ENCODE measurements at places on chromosomes 2 and 18.
A peak's percentile ranks its signal among the peaks of the same experiment; 100 is the strongest.

GRCh38 chr2:198326431-198326830, 522.0 kb downstream of the PLCL1 start:
- DNase-seq = no peak

DNA sequence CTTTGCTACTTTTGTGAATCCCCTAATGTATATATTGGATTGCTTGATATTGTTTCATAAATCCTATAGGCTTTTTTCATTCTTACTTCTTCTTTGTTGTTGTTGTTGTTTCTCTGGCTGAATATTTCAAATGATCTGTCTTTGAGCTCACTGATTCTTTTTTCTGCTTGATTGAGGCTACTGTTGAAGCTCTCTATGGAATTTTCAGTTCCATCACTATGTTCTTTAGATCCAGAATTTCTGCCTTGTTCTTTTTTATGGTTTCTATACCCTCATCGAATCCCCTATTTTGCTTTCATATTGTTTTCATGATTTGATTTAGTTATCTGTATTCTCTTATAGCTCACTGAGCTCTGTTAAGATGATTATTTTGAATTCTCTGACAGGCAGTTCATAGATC, 24.6 kb upstream of the RASGRP3 start:
- no peak for DNase-seq

DNA sequence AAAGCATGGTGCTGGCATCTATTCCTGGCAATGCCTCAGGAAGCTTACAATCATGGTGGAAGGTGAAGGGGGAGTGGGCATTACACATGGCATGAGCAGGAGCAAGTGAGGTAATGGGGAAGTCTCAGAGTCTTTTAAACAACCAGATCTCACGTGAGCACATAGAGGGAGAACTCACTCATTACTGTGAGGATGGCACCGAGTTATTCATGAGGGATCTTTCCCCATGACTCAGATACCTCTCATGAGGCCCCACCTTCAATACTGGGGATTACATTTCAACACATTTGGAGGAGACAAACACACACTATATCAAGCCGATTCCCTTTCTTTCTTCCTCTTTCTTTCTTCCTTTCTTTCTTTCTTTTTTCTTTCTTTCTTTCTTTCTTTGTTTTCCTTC, 47.9 kb upstream of the FANCL start:
- DNase-seq = no peak

- DNase-seq = no peak
Observed at GRCh38 chr2:142981756-142982155, 104.3 kb downstream of the KYNU start.

DNA sequence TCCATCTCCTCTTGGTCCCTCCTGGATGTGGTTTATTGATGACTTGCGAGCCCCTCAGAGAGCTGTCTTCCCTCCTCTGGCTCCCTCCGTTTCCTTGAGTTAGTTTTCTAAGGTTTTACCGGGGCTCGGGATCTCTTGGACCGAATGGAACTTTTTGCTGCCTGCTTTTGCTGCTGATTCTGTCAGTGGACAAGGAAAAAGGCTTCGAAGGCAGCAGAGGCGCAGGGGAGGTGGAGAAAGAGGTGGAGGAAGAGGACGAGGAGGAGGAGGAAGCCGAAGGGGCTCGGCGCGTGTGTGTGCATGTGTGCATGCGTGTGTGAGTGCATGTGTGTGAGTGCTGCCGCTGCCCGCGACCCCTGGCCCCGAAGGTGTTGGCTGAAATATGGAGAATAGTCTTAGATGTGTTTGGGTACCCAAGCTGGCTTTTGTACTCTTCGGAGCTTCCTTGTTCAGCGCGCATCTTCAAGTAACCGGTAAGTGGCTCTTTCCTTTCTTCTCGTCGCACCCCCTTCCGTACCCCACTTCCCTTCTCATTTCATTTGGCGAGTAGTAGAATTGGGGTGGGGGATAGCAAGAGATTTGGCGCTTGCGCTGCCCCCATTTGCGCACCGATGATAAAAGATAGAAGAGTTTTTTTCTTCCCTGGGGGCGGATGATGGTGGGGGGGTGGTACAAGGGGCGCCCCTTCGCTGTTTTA, 557 bp downstream of the DCC start:
- DNase-seq = no peak

GRCh38 chr2:96503637-96504243, 1.4 kb downstream of the NEURL3 start:
- no peak for DNase-seq

- DNase-seq = no peak
Observed at GRCh38 chr2:124353656-124354055, 328.6 kb downstream of the CNTNAP5 start.

- DNase-seq = no peak
Observed at GRCh38 chr2:70891572-70892357, 43.9 kb upstream of the ATP6V1B1 start.

GRCh38 chr2:25897506-25897905, 19.2 kb upstream of the ASXL2 start:
- no peak for DNase-seq

- no peak for DNase-seq
Observed at GRCh38 chr18:38262661-38263060, 697.1 kb upstream of the CELF4 start.

GRCh38 chr18:77131100-77131651, 1.4 kb downstream of the MBP start:
- peak; percentile 50 for DNase-seq

DNA sequence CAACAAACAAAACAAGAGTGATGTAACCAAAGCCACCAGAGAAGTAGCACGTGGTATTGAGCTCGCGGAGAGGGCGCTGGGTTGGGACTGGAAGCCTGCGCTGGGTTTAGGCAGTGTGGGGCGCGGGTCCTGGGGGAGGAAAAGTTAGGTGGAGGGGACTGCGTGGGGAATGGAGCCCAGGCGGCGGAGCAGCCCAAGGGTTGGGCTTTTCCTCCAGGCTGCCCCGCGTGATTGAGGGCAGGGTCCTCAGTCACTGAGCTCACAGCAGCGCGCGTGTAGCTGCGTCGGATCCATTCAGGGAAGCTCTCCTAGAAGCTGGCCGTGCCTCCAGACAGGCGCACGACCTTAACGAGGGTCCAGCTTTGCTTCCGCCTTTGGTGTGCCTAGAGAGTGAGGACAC, 357.4 kb downstream of the GALR1 start:
- DNase-seq = no peak

- no peak for DNase-seq
Observed at GRCh38 chr18:79355433-79356335, 40.0 kb upstream of the NFATC1 start.

GRCh38 chr18:31454066-31454708, 6.6 kb downstream of the DSG3 start:
- DNase-seq = no peak

- no peak for DNase-seq
Observed at GRCh38 chr18:33022370-33022769, 249.5 kb upstream of the KLHL14 start.

- no peak for DNase-seq
Observed at GRCh38 chr2:26587994-26588393, 53.2 kb downstream of the CIB4 start.

GRCh38 chr18:26493021-26493420, 55.3 kb downstream of the KCTD1 start:
- DNase-seq = no peak

DNA sequence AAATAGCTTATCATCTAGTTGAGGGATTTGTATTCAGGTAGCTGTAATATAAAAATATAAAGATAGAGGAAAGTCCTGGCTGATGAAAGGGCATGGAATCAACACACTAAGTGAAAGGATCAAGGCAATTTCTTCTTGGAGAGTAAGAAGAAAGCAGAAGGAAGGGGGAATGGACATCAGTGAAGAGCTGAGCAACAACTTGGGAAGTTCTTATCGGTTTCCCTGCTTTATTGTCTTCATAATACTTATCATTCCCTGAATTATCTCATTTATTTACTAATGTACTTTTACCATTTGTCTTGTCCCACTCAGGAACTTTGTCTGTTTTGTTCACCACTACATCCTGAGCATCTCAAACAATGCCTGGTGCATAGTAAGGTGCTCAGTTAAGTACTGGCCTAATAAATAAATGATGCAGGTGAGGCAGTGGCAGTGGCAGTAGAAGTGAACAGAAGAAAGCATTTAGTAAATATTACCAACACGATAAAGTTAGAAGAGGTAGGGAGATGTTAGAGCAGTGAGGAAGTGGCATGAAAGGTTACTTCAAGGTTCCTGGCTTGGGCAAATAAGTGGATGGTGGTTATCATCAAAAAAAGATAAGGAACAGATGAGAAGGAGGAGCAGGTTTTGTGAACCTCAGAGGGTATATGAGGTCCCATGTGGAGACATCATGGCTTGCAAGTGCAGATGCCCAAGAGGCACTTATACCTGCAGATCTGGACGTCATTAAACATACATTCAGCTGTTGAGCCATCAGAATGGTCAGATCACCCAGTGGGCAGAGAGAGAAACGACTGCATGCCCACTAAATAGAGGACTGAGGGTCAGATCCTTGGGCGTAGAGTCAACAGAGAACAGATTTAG, 217.8 kb downstream of the TMEM247 start:
- DNase-seq = no peak

DNA sequence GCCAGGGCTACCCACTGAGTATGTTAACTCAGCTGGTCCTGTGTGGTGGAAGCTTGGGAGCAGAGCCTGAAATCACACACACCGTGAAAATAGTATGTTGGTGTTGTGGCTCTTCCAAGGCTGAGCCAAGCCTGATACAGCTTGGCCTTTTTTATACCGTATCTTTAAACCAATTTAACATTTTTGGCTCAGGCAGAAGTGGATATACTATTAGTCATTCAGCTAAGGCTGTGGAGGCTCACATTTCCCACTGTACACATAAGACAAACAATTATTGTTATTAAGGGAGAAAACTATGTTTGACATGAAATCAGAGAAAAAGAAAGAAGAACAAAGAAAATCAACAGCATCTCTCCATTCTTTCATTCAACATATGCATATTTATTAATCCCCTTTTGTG, 159.0 kb downstream of the BCL11A start:
- DNase-seq = no peak

DNA sequence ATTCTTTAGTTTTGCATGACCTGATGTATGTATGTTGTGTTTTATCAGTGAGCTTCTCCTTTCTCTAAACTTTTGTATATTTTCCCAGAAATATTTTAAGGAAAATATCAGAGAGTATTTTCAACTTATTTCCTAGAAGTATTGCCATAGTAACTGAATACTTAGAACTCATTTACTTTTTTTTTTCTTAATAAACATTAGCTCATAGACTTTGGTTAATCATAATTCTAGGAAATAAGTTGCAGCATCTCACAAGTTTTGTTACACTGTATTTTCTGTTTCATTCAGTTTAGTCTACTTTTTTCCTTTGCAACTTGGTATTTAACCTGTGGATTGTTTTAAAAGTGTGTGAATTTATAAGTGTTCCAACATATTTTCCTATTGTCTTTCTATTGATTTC, 27.5 kb downstream of the SMCHD1 start:
- DNase-seq = no peak

DNA sequence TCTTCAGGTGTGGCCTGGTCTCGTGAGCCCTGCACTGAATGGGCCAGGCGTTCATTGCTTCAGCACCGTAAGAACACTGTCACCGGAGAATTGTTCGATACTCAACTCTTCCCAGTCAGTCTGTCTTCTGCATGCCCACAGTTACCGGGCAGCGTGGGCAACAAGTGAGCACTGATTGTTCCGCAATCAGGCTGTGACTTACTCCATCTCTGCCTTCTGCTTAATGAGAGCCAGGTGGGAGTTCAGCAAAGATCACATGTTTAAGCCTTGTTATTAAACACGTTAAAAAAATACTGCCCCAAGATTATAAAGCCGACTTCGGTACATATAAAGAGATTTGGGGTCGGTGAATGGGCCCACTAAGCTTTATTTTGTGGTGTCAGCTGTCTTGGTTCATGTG, 3.7 kb downstream of the STEAP3 start:
- no peak for DNase-seq

DNA sequence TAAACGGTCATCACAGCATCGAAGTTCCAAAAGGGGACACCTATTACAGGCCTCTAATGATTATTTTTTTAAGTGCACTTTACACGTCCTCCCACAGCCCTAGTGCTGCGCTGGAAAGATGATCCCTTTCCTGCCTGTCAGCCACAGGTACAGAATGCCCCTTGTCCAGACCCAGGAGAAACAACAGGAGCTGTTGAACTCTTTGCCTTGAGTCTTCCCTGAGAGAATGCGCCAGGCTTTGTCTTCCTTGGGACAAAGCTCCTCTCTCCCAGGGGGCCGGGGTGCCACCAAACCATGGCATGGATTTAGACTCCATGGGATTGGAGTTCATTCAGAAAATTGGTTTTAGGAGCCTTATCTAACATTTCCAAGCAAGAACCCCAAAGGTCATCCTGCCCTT, 319.0 kb upstream of the SOX11 start:
- DNase-seq = no peak

DNA sequence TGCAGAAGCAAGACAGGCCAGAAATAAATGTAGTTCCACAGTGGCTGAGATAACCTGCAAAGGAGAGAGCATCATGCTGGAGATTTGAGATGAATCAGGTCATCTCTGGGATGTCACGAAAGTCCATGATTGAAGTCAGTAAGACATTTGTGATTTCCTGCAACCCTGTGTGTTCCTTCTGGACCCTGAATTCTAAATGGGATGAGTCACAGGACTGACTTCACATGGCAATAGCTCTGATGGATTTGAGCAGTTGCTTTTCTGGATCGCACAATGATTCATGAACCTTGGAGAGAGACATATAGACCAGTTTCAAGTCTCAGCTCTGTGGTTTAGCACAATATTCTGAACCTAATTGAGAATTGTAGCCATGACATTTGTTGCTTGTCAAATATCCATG, 102.9 kb downstream of the TSN start:
- DNase-seq = no peak

DNA sequence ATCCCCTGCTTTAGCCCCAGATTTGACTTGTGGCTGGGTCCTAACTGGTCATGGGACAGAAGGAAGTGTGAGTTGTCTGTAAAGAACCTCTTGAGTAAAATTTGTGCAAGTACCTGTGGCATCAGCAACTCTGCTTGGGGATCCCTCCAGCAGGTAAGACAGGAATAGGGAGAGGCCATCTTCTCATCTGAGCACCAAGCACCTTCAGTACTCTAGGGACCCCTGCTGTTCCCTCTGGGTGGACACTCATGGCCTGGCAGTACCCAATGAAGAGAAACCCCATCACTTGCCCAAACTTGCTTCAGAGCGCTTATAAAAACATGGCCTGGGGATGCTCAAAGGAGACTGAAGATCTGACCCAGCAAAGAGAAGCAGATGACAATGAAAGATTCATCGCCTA, 297.8 kb downstream of the SP3 start:
- no peak for DNase-seq

DNA sequence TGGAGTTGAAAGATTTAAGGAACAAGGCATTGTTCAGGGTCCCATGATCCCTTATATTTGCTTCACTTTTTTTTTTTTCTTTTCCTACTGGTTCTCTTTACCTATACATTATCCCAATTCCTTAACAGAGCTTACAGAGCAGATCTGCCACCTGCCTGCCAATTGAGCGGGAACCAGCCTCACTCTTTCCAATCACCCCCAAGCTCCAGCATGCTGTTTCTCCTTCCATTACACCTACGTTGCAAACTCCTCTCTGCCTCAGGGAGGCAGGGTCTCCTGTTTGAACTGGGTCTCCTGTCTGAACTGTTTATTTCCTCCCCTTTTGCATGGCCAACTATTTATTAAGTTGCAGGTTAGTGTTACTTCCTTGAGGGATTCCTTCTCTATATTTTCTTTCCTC, 77.2 kb upstream of the SLC38A11 start:
- no peak for DNase-seq

GRCh38 chr2:38037325-38037724, 38.6 kb downstream of the CYP1B1 start:
- no peak for DNase-seq

GRCh38 chr2:39024833-39025232, 96.0 kb downstream of the SOS1 start:
- no peak for DNase-seq

Data from activated T-cell treated with anti-CD3 and anti-CD28 coated beads, Interleukin-2, amount 50 U/mL, for 1 hour (primary cell).